Small intestine (tissue), 16 donors: ENCODE measurements at places on chromosomes 6 and 20. TPM values are rescaled to one million over a fixed set of nuclear protein-coding genes. Genes with fewer than 3 reads are reported as not detected.

DNA sequence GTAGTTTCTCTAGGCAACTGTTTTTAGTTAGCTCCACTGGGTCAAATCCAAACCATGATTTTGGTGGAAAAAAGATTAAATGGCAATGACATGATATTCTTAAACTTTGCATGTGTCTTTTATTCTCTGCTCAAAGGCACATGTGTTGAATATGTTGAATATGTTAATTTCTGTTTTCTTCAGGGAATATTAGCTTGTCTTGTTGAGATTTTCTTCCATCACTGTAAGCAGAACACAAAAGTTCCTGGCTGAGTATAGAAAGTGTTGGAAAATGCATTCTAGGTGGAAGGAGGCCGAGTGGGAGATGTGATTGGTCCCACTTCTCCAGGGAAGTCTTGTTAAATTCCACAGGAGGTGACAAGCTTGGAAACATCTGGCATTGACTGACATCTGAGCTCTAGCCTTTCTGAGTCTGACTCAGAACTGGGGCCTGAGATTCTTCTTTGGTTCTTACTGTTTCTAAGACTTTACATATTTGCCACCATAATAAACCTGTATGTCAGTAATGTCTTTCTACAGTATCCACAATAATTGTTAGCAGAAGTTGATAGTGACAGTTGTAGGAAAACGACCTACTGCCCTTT is 81.1 kb downstream of the LAMA4 start:
- no peaks in the 10 kb centered on the region for H3K36me3 ChIP-seq
- no peaks in the 10 kb centered on the region for H3K4me1 ChIP-seq
- DNase-seq = no peak

GRCh38 chr6:157110607-157111006 is 212.7 kb downstream of the TMEM242 start:
- H3K4me3 ChIP-seq = no peak overlapping the region
- peaks cover 10% of the 10 kb centered on the region for H3K4me1 ChIP-seq
- peak; percentile 87 for DNase-seq
- H3K36me3 ChIP-seq = no peaks in the 10 kb centered on the region
- peak overlapping the region; percentile 75 for H3K27ac ChIP-seq

DNA sequence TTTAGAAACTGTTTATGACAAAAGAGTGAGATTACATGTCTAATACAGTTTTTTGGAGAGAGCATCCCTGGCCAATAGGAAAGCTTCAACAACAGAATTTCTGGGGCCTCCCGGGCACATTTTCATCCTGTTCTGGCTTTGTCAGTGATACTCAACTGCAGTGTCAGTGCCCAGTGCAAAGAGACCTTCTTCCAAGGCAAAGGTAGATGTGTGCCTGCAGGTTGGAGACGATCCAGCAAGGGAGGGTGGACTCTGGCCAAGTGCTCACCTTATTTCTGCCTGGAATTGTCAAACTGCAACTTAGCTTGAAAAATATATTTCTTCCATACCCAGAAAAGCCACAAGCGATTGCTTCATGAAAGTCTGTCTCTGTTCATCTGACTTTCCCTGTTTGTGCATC is 211.6 kb upstream of the SNX9 start:
- no peak overlapping the region for H3K27ac ChIP-seq
- H3K27me3 ChIP-seq = no peaks in the 10 kb centered on the region
- H3K36me3 ChIP-seq = no peaks in the 10 kb centered on the region
- H3K4me3 ChIP-seq = no peak overlapping the region
- peaks cover 2% of the 10 kb centered on the region for H3K4me1 ChIP-seq
- no peak for DNase-seq

- H3K36me3 ChIP-seq = no peaks in the 10 kb centered on the region
- H3K4me3 ChIP-seq = no peak overlapping the region
- DNase-seq = no peak
- H3K27me3 ChIP-seq = peaks cover 4% of the 10 kb centered on the region
Measured at GRCh38 chr6:40681622-40682021, 94.5 kb upstream of the LRFN2 start.

- DNase-seq = no peak
- H3K4me1 ChIP-seq = peaks cover 3% of the 10 kb centered on the region
- no peak overlapping the region for H3K27ac ChIP-seq
- peaks cover 16% of the 10 kb centered on the region for H3K36me3 ChIP-seq
- no peaks in the 10 kb centered on the region for H3K27me3 ChIP-seq
Measured at GRCh38 chr20:58420798-58421496, 31.9 kb downstream of the VAPB start.

DNA sequence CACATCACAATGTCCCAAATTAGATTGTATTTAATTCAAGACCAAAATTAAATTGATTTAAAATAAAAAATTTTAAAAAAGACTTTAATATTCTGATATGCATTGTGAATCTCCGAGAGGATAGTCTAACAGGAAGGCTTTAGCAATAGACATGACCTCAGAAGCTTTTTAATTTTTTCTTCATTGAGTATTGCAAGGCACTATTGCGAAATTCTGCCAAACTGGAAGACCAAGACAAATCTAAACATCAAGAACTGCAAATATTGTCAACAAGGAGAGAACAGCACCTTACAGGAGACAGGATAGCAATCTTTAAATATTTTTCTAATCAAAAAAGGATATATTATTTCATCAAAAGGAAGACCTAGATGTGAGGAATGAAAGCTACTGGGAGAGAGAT is 56.9 kb downstream of the BMP5 start:
- DNase-seq = no peak
- H3K36me3 ChIP-seq = no peaks in the 10 kb centered on the region
- H3K27me3 ChIP-seq = no peaks in the 10 kb centered on the region
- H3K27ac ChIP-seq = no peak overlapping the region

The CST2 gene
- not detected for polyA plus RNA-seq

DNA sequence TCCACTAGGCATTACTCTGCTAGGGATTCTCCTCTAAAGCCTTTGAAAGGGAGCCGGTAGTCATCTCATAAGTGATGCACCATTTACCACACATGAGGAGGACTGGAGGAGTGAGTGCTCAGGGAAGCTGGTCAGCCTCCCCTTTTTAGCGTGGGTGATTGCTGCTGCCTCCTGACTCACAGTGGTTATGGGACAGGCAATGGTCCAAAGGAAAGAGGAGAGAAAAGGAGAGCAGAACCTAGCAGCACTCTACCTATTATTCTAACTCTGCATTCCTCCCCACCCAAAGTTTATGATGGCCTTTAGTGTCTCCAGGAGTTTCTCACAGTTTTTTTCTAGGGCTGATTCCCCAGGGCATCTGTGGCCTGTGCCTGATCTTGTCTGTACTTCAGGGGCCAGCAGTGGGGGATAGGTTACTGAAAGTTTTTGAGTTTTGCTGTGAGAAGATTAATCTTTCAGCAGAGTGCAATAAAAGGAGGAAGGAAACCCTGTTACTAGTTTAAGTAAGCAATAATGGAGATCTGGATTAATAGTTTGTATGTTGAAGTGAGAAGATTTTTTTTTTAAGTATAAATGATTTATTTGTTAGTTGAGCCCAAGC is 36.4 kb upstream of the GCLC start:
- H3K4me3 ChIP-seq = no peak overlapping the region
- DNase-seq = no peak
- H3K27me3 ChIP-seq = no peaks in the 10 kb centered on the region
- H3K4me1 ChIP-seq = peaks cover 7% of the 10 kb centered on the region

DNA sequence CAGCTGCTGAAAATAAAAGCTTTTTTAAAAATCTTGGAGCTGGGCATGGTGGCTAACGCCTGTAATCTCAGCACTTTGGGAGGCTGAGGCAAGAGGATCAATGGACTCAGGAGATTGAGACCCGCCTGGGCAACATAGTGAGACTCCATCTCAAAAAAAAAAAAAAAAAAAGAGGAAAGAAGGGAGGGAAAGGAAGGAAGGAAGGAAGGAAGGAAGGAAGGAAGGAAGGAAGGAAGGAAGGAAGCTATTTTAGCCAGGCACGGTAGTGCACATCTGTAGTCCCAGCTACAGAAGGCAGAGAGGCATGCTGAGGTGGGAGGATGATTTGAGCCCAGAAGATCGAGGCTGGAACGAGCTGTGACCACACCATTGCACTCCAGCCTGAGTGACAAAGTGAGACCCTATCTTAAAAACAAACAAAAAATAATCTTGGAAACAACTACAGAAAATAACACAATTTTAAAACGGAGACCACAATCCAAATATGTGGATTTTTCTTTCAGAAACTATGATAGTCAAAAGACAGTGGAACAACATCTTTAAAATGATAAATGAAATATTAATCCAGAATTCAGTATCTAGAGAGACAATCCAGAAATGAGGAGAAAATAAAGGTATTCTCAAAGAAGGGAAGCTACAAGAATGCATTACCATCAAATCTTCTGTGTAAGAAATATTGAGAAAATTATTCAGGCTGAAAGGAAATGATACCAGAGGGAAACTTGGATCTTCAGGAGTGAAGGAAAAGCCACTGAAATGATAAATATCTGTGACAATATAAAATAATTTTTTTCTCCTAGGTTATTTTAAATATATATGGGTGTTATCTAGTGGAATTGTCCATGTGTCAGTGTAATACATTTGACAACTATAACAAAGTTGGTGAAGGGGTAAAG is 182.0 kb downstream of the GPX5 start:
- H3K4me1 ChIP-seq = no peaks in the 10 kb centered on the region
- peaks cover 23% of the 10 kb centered on the region for H3K27me3 ChIP-seq
- H3K4me3 ChIP-seq = no peak overlapping the region

- no peak for DNase-seq
- no peaks in the 10 kb centered on the region for H3K4me1 ChIP-seq
- no peaks in the 10 kb centered on the region for H3K27me3 ChIP-seq
- H3K27ac ChIP-seq = no peak overlapping the region
Measured at GRCh38 chr6:169933839-169934698, 182.6 kb downstream of the ERMARD start.

- H3K36me3 ChIP-seq = no peaks in the 10 kb centered on the region
- H3K4me3 ChIP-seq = no peak overlapping the region
- no peak for DNase-seq
- no peak overlapping the region for H3K27ac ChIP-seq
Measured at GRCh38 chr6:33978412-33979150, 167.3 kb downstream of the GRM4 start.

DNA sequence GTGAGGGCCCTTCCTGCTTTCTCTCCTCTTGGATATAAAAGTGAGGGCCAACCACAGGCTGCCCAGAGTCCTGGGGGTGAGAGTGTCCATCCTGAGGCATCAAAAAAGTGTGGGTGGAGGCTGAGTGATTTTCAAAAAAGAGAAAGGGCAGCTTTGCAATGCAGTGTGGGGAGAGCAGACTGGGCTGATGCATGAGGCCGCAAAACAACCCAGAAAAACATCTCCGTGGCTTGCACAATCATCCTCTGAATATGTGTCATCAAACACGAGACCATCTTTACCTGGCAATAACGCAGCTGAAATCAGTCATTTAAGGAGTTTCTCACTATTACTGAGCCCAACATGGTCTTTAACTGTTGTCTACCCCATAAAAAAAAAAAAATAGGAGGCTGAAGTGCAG is 191.2 kb upstream of the SOX4 start:
- no peak overlapping the region for H3K4me3 ChIP-seq
- H3K27ac ChIP-seq = no peak overlapping the region
- no peaks in the 10 kb centered on the region for H3K4me1 ChIP-seq

The MAP3K5 gene
- 9.5 TPM for polyA plus RNA-seq

DNA sequence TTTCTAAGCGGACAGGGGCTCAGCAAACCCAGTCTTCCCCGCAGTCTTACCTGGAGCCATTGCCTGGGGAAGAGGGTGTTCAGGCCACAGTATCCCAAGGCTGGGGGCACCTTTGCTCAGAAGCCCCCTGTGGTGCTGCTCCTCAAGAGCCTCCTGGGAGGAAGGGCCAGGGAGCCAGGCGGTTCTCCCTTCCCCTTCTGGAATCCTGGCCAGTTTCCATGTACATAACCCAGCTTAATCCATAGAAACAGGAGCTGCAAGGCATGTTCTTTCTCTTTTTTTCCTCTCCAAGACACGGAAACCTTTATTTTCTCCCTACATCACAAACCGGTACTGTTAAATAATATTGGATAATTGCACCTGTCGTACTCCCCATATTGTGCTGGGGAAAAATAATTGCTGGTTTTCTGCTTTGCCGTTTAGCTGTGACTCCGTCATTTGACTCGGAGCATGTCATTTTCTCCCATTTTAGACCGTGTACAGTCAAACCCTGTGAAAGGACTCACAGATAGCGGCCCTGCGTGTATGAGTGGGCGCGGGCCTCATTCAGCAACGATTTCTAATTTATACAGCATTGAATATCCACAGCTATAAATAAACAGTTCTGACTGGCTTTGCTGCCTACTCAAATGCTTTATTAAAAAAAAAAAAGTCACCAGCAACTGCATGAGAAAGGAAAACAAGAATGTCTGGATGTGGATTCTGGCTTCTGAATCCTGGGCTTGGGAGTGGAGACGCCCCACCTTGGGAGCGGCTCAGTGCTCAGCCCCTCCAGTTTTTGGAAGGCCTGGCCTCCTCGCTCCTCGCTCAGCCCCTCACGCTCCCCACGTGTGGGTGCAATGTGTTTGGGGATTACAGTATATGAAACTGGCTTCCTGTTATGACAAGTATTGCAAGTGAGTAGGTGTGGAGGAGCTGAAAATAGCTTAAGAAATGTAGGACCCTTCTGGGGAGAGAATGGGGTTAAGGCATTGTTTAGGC is 67.3 kb downstream of the ADTRP start:
- no peak for DNase-seq
- no peak overlapping the region for H3K4me3 ChIP-seq
- peaks cover 2% of the 10 kb centered on the region for H3K36me3 ChIP-seq
- no peaks in the 10 kb centered on the region for H3K4me1 ChIP-seq
- H3K27ac ChIP-seq = no peak overlapping the region
- no peaks in the 10 kb centered on the region for H3K27me3 ChIP-seq

- H3K27ac ChIP-seq = no peak overlapping the region
- H3K27me3 ChIP-seq = no peaks in the 10 kb centered on the region
- H3K4me3 ChIP-seq = no peak overlapping the region
- no peaks in the 10 kb centered on the region for H3K36me3 ChIP-seq
- H3K4me1 ChIP-seq = no peaks in the 10 kb centered on the region
Measured at GRCh38 chr6:159307246-159307790, 138.1 kb downstream of the FNDC1 start.

The PNPLA1 gene
- polyA plus RNA-seq = 1.3 TPM
